Left ventricle myocardium superior (tissue), 1 donor: ENCODE measurements at places on chromosomes 7 and 10.
A peak's percentile ranks its signal among the peaks of the same experiment; 100 is the strongest.

GRCh38 chr7:101922631-101923601 lies 105.5 kb downstream of the CUX1 start:
- DNase-seq = no peak

GRCh38 chr7:74095135-74095534 lies 11.5 kb downstream of the LIMK1 start:
- no peak for DNase-seq

- no peak for DNase-seq
Measured at GRCh38 chr10:91167406-91167805, 53.1 kb upstream of the PCGF5 start.

DNA sequence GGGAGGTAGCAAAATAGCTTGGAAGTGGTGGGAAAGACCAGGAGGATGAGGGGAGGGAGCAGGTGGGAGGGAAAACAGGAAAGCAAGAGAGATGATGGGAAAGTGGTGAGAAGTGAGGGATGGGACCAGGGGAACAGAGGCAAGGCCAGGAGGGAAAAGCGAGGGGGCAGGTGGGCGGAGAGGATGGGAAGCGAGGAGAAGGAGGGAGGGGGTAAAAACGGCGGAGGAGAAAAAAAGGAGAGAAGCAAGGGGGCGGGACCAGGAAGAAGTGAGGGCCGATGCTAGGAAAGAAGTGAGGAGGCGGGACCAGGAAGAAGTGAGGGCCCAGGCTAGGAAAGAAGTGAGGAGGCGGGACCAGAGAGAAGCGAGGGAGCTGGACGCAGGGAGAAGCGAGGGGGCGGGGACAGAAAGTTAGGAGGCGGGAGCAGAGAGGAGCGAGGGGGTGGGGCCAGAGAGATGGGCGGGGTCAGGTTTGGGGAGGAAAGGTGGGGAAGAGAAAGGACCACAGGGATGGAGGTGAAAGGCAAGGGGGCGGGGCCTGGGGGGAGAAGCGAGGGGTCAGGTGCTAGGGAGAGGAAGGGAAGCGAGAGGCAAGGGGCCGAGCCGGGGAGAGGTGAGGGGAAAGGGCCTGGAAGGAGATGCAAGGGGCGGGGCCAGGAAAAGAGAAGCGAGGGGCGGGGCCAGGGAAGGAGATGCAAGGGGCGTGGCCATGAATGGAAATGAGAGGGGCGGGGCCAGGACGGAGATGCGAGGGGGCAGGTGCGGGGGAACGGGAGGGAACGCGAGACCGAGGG lies 984 bp downstream of the SMURF1 start:
- peak; percentile 91 for DNase-seq

DNA sequence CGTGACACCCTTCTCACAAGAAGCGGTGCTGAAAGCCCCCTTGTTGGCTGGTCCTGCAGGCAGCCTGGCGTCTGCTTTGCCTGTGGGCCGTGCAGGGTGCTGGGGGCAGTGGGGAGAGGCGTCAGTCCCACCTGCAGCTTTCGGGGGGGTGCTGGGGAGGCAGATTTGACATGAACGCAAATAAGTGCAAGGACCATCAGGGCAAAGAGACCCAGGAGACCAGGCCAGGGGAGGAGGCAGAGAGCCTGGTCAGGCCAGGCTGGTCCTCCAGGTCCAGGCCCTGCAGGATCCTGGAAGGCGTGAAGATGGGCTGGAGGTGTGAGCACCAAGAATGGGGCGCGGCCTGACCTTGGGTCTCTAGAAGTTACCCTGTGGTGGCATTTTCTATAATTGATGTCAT lies 81.6 kb downstream of the MGMT start:
- no peak for DNase-seq

DNA sequence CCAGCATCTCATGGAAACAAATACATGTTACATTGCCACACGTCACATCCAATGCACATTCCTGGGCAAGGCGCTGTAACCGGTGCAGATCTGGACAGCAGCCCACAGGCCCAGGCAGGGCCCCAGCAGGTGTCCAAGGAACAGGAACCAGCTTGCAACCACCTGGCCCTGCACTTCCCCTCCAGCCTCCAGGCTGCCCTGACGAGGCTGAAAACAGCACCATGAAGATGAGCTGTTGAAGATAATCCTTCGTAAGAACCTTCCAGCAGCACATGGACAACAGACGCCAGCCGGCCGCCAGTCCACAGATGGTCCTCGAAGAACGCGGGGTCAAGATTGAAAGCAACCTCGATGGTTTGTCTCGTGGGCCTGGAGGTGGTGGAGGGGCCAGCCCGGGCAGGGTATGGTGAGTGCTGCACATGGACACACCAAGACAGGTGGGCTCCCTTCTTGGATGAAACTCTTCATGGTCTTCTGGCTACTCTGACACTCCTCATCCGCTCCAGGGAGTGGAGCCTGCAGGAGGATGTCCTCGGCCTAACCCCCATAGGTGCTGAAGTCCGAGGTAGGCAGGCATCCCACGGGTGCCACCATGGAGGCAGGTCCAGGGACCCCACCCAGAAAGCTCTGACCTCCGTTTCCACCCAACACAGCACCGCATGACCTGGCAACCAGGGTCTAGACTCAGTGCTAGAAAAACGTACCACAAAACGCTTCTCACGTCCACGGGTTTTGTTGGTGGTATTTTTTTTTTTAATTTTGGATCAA lies 22.9 kb downstream of the PDGFA start:
- peak; percentile 26 for DNase-seq

DNA sequence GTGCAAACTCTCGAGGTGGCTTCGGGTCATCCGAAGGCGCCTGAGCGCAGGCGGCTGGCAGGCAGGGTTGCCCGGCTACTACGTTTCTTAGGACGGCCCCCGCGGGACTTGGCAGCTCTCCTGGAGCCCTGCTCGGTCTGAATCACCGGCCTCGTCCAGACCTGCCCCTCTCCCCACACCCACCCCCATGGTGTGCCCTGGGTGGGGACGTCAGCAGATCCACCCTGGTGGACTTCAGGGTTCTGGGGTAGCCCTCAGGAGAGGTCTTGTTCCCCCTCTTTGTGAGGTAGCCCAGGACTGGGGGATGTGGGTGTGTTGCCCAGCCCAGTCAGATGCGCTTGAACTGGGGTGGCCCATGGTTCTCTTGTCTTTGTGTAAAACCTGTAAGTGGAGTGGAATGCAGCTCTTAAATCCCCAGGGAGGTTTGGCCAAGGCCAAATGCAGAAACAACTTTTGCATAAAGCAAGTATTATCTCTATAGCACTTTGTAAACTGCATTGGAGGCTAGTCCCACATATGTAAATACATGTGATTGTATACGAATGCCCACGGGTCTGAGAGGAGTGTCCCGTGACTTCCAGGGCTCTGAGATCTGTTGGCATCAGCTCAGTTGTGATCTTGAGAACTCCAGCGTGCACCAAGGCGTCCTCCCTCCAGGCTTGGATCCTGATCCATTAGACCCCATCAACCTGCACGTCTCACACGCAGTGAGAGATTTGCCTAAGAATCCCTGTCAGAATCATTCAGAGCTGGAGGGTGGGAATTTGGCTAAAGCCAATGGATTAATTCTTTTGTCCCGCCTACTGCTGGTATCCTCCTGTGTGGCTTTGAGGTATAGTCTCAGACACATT lies 1.8 kb downstream of the PFKFB3 start:
- peak; percentile 79 for DNase-seq

DNA sequence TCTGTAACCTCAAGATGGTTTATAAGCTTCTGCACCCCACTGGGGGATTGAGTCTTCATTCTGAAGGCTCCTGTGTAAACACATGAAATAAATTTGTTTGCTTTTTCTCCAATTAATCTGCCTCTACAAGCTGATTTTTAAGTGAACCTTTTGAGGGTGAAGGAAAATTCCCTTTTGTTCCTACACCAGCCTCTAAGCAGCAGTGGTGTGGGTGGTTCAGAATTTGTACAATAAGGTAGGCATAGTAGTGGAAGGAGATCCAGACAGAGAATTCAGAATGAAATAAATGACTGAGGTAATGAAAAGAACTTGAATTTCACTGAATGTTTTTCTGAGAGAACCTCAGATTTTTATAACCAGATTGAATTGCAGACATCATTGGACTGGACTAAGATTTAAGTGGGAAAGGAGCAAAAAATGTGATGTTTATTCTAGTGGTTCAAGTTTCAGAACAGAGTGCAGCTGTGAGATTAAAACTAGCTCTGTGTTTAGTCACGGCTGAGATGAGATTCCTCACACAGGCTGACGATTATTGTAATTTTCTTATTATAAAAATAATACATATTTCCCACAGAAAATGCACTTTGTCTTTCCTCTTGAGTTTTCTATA lies 1162.2 kb downstream of the TYW1 start:
- DNase-seq = no peak

GRCh38 chr10:1183033-1183396 lies 126.8 kb downstream of the WDR37 start:
- DNase-seq = no peak

DNA sequence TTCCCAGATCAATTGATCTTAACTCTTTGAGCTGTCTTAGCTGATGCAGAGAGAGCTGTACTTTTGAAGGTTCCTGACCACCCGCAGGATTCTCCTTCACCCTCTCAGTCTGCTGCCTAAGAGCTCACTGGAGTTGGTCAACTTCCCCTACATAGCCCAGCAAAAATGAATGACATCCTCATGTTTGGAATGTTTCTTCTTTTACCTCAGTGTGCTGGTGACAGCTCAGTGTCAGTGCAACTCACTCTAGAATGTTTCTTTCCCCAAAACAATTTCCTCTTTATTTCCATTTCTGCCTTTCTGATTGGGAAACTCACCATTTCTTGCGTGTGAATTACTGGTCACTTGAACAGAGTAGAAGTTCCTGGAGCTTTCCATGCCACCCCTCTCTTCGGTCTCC lies 48.7 kb downstream of the LSMEM1 start:
- no peak for DNase-seq

GRCh38 chr10:32962521-32962920 lies 4.5 kb upstream of the ITGB1 start:
- no peak for DNase-seq

GRCh38 chr7:42460933-42461332 lies 223.9 kb upstream of the GLI3 start:
- DNase-seq = no peak

- DNase-seq = no peak
Measured at GRCh38 chr10:104259456-104259855, 4.8 kb downstream of the GSTO1 start.

GRCh38 chr10:77602913-77603533 lies 34.6 kb downstream of the KCNMA1 start:
- DNase-seq = no peak

DNA sequence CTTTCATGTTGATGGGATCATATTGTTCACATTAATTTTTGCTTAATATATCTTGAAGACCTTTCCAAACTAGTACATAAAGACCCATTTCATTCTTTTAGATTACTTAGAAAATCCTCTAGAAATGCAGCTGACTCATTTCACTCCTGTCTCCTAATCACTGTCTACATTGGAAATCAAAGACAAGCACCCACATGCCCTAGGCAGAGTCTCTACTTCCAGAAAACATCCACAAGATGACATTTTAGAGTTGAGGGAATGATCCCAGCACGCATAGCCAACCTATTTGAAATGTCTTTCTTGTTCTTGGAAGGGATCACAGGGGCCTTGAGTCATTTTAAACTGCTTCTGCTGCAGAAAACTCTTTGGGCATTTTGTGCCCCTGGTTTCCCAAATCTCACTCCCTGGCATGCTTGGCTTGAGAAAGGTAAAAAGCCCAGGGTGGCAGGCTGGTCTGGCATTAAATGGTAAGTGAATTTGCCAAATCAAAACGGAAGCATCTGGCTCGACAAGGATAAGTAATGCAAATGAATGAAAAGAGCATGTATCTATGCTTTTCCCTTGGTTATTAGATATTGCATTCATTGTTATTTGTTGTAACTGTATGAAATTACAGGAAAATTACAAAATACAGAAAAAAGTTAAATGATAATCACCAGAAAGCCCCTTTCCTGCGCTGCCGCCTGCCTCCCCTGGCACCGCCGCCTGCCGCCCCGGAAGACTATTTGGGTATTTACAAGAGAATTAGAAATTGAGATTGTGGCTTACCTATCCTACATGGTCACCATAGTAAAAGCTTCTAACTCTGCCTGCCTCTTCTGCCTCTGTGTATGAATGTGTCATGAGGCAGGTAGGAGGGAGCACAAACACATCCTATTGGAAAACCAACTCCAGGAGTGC lies 225.3 kb downstream of the PTEN start:
- no peak for DNase-seq

GRCh38 chr7:9149499-9150082 lies 716.2 kb downstream of the NXPH1 start:
- DNase-seq = no peak

GRCh38 chr10:82162549-82163195 lies 287.7 kb downstream of the NRG3 start:
- no peak for DNase-seq

DNA sequence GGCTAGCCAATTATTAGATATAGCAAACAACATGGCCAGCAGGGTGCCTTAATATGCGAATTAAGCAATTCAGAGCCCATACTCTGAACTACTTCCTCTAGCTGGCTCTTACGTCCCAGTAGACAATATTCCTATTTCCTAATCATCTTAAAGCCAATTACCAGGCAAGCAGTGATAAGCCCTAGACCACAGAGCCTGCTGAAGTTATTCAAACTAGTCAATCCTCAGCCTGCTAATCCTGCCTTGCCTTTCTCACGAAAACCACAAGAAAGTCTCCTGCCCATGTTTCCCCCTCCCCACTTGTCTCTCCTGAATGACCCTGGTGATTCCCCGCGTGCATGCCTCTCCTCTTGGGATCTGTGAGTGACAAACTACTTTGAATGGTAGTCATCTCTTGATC lies 86.8 kb upstream of the CACNA2D1 start:
- DNase-seq = no peak

DNA sequence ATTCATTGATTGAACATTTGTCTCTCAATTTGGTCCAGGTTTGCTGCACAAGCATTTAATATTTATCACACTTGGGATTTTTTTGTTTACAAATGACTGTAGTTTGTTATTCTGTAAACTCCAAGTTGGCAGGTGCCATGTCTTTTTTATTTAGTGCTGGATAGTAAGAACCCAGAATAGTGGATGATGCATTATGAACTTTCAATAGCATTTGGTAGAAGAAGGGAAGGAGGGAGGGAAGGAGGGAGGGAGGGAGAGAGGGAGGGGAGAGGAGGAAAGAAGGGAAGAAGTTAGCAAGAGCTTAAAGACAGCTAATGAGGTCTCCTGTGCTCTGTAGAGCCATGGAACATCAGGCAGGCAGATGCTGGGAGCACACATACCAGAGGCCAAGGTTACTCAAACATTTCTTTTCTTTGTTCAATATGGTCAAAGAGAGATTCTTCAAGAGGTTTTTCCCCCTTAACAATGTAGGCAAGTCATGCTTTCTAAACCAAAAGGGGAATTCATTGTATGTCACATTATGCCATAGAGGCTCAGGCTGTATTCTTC lies 25.8 kb upstream of the PDK4 start:
- DNase-seq = no peak

DNA sequence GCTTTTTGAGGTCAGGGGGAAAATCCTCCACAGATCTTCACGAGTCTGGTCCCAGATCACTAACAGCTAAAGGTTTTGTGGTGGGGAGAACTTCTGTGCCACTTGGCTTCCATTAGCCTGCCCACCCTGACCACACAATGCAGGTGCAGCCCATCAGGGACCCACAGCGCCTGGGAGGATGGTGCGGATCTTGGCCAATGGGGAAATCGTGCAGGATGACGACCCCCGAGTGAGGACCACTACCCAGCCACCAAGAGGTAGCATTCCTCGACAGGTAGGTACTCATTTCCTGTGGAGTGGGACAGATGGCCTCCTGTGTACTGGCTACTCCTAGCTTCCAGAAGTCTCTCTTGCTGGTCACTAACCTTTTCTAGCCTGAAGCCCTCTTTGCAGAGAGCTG lies 1.5 kb downstream of the FAM241B start:
- no peak for DNase-seq
